Stimulated activated CD4-positive, alpha-beta T cell treated with anti-CD3 and anti-CD28 coated beads, Interleukin-12 subunit alpha, Interleukin-12 subunit beta, amount 100 ng/mL, for 48 hours (primary cell): ENCODE measurements at places on chromosomes 2 and 18.

DNA sequence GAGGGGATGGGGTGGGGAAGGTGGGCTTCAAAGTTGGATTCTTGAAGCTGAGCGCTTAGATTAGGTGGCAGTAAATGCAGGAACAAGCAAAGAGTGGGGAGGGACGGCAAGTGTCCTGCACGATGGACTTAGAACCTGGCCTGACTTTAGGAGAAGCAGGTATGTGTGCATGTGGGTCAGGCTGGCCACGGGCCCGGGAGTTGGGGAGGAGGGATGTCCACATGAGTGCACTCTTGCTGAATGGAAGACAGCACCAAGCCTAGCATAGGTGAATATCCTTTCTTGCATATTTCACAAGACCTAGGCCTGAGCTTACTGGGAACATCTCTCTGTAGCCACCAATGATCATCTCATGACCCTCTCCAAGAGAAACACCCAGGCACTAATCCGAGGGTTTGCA is 96.1 kb downstream of the DDX1 start:
- no peak for DNase-seq

DNA sequence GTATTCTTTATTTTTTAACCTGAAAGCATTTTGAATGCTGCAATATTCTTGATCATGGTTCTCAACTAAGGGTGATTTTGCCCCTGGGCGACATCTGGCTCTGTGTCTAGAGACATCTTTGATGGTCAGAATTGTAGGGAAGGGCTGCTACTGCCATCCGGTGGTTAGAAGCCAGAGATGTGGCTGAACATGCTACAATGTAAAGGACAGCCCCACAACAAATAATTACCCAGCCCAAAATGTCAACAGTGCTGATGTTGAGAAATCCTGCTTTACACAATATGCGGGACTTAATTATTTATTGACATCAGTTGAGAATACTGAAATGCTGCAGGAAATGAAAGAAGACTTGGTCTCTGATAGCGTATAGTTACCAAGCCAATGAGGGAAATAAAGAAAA is 37.5 kb upstream of the SERPINB2 start:
- no peak for DNase-seq

DNA sequence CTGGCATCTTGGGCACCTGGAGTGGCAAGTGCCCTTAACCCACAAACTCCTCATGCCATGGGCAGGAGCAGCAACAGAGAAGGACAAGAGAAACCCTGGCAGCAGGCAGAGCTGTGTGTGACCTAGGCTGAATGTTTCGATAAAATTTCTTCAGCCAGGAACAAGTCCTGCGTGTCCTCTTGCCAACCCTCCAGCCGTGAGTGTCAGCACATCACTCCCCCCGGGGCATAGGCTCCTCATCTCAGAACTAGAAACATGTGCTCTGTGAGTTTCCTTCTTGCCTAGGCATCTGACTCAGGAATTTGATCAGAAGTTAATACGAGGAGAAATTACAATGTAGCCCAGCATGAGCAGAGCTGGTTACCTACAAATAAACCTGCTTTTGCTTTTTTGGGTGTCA is 2.2 kb downstream of the ABCG8 start:
- DNase-seq, result no peak

DNA sequence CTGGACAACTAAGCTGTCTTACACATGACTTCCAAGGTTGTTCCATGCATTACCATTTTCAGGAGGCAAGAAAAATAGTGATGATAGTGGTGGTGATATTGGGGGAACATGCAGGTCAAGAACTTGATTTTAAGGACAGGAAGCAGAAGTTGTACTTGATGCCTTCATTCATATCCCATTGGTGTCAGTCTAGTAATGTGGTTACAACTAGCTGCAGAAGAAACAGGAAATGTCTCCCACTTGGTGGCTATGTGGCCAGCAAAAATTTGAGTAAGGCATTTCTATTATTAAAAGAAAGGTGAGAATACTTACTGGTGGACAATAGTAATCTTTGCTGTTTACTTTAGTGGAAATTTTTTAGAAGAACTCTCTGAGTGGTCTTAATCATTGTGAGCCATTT is 103.4 kb downstream of the ALMS1 start:
- DNase-seq, result no peak

- DNase-seq, result no peak
These were observed 389.6 kb downstream of the TGIF1 start for GRCh38 chr18:3839581-3839981.

- no peak for DNase-seq
These were observed 4.5 kb upstream of the GAL3ST2 start for GRCh38 chr2:241772063-241772499.

- DNase-seq, result peak; percentile 15
These were observed 8.9 kb upstream of the SKOR2 start for GRCh38 chr18:47260120-47260923.

GRCh38 chr2:3264010-3264744 is 113.4 kb downstream of the EIPR1 start:
- no peak for DNase-seq

DNA sequence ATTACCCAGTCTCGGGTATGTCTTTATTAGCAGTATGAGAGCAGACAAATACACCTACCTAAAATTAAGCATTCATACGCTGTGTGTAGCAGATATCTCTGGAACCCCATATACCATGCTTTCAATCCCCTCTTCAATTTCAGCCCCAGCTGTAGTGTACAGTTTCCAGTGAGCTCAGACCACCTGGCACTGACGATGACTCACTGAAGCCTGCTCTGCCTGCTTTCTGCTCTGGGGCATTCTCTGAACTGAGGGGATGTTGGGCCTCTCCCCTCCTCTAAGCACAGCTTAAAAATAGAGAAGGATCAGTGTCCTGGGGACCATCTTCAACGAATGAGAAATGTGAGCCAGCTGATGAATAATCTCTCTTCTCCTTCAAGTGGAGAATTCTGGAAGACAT is 8.7 kb upstream of the CCL20 start:
- DNase-seq, result no peak

- DNase-seq, result no peak
These were observed 55.2 kb downstream of the METTL4 start for GRCh38 chr18:2515908-2516625.

- no peak for DNase-seq
These were observed 267.9 kb upstream of the REG3G start for GRCh38 chr2:78757640-78758039.

GRCh38 chr2:152693033-152693432 is 24.2 kb downstream of the PRPF40A start:
- no peak for DNase-seq

DNA sequence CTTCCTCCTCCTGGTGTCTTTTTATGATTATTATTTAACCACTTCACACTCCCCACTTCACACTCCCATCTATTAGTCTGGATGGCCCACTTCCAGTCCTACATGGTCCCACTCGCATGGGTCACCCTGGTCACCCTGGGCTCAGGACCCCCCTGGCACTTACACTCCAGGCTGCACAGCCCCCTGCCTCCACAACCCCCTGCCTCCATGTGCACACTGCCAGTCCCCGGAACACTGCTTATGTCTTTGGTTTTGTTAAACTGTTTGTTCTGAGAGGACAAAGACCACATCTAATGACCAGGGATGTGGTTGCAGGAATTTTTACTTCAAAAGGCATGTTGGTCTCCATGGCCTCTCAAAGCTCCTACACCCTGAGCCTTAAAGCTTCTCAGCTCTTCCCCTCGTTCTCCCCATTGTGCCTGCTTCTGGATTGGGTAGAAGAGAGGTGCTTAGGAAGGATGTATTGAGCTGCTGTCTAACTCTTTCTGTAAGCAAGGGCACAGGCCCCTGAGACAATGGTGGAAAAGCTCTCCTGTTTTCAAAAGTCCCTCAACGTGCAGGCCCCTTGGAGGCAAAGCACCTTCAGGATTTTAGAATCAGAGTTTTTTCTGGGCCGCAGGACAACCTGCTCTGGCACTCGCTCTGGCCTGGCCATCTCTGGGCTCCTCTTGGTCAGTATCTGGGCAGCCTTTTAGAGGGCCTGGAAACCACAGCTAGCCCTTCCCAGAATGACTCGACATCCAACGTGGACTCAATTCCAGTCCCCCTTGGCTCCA is 150.0 kb upstream of the HAAO start:
- no peak for DNase-seq

DNA sequence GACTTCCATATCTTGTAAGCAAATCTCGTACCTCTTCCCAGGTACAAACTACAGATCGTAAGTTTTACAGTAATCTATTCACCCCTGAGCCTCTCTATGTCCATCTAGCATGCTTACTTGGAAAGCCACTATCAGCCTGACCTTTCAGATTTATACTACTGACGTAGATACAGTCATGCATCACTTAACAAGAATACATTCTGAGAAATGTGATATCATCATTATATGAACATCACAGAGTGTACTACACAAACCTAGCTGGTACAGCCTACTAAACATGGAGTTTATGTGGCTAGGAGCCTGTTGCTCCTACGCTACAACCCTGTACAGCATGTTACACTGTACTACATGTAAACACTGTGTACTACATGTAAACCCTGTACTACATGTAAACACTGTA is 293.2 kb upstream of the ZNF804A start:
- no peak for DNase-seq

- DNase-seq, result no peak
These were observed 109.7 kb downstream of the INO80D start for GRCh38 chr2:205976120-205976814.

DNA sequence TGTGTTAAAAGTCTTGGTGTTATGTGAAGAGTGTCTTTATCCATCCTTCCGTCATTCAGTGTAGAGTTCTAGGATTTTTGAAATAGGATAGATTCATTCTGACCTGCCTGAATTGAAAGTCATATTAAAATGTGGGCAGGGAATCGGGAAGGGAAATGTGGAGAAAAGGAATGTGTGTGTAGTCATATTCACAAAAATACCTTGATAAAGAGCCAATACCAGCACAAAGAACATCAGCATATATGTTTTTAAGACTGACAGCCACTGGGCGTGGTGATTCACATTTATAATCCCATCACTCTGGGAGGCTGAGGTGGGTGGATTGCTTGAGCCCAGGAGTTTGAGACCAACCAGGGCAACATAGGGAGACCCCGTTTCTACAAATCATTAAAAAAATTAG is 188.1 kb downstream of the CAMKMT start:
- no peak for DNase-seq

- DNase-seq, result no peak
These were observed 61.0 kb downstream of the ZAP70 start for GRCh38 chr2:97774425-97774824.

GRCh38 chr2:169999054-169999453 is 171.8 kb downstream of the UBR3 start:
- no peak for DNase-seq

DNA sequence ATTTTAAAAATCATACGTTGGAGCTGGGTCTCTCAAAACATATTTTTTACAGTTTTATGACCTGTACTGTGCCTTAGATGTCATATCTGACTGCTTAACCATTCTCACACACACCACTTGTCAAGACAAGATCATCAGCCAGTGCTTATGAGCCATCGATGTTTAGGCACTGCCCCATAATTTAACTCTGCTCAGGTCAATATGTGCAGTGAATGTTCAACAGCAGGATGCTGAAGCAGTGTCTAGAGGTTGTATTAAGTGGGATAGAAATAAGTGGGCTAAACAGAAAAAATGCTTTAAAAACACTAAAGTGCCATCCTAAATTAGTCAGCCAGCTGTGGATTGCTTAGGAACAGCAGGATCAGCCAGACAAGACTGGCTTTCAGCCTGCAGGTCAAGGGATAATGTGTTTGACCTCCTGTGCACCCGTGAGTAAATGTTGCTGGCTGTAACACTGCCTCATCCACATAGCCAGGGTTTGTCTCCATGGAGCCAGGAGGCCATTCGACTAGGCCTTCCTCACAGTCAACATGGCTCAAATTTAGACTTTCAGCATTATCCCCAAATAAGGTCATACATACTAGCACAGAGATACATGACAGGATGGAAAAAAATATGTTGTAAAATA is 139.0 kb upstream of the NXPH2 start:
- DNase-seq, result no peak

- no peak for DNase-seq
These were observed 243.0 kb downstream of the DYSF start for GRCh38 chr2:71696381-71696780.

DNA sequence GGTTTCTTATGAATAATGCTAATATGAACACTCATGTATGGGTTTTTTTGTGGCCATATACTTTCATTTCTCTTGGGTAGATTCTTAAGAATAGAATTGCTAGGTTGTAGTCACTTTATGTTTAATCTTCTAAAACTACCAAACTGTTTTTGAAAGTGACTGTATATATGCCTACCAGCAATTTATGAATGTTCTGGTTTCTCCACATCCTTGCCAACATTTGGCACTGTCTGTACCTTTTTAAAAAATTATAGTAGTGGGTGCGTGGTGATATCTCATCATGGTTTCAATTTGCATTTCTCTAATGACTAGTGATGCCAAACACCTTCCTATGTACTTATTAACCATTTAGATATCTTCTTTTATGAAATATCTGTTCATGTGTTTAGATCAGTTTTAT is 110.6 kb upstream of the RIOK3 start:
- DNase-seq, result no peak

DNA sequence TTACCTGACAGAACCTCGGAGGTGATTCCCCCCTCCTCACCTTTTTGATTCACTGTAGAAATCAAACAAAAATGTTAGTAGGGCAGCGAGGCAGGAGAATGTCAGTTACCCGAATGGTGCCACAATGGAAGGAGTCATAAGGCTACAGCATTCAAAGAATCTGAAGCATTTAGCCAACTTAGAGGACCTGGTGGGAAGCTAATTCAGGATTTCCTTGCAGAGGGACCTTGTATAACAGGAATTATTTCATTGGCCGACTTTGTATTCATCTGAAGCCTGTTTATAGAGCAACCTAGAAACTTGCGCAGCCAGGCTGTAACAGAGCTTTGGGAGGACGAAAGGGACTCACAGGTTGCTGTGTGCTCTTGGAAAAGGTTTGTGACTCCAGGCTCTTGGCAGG is 129.1 kb upstream of the MMADHC start:
- DNase-seq, result no peak

DNA sequence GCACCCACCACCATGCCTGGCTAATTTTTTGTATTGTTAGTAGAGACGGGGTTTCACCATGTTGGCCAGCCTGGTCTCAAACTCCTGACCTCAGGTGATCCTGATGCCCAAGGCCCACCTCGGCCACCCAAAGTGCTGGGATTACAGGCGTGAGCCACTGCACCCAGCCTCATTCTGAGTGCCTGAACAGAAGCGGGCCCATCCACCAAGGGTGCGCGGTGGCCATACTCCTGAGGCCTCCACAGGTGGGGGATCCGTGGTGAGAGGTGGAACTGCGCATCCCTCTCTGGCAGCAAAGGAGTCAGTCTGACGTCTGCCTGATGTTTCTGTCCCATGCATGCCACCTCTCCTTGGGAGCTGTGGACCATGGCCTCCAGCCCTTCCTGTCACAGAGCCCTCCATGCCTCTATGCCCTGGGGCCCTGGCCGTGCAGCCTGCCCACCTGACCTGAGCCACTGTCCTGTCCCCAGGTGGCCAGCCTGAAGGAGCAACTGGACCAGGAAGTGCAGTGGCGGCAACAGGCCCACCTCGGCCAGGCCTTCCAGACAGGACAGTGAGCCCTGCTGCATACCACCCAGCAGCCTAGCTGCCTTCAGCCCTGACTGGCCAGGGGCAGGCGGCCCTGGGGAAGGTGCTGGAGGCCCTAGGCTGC is 7.6 kb upstream of the SNED1 start:
- DNase-seq, result no peak
